Activated CD4-positive, alpha-beta T cell treated with anti-CD3 and anti-CD28 coated beads for 24 hours (primary cell): ENCODE measurements at places on chromosomes 6 and 20.

- DNase-seq: no peak
Measured at GRCh38 chr20:1987826-1988225, 6.0 kb downstream of the PDYN start.

- no peak for DNase-seq
Measured at GRCh38 chr20:46775806-46776205, 66.4 kb downstream of the SLC2A10 start.

- DNase-seq: no peak
Measured at GRCh38 chr20:58004146-58004545, 224.3 kb downstream of the ANKRD60 start.

- DNase-seq: no peak
Measured at GRCh38 chr6:16854986-16855385, 93.7 kb upstream of the ATXN1 start.

DNA sequence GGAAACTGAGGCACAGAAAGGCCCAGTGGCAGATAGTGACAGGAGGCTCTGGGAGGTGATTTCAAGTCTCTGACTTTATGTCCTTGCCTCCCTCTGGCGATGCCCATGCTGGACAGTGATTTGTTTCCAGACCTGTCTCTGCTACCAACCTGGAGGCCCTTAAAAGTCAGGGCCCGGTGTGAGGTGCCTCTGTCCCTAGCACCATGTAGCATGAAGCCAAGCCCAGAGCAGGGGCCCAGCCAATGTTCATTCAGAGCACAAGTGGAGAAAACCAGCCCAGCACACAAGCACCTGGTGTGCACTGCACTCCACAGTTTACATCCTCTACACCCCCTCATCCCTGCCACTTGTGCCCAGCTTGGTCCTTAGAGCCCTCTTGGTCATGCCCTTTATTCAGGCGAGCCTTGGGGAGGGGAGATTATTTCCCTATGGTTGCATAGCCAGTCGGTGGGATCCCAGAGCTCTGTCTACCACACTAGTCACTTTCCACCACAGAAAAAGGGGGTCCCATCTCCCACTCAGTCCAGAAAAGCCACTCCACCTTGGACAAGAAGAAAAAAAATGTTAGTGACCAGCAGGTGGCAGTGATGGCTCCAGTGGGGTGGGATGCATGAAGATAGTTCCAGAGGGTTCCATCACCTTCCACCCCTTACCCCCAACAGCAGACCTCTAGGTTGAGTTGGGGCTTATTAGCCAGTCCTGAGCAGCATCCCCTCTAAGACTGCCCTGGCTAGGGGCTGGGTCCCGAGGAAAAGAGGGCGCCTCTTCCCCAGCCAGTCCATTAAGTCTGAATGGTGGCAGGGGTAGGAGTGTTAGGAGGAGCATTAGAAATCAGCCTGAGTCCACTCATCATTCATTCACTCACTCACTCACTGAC, 30.9 kb downstream of the KIAA1755 start:
- no peak for DNase-seq

GRCh38 chr6:53011979-53012378, 16.9 kb upstream of the GSTA4 start:
- DNase-seq: no peak

- DNase-seq: peak; percentile 39
Measured at GRCh38 chr6:119350202-119350951, 816 bp upstream of the MAN1A1 start.
